ENCODE measurements at places on chromosomes 1 and 21. TPM values are rescaled to one million over a fixed set of nuclear protein-coding genes. Genes with fewer than 3 reads are reported as not detected.

Gene FAM72D
- total RNA-seq = 0.37 TPM

Gene SLC1A7
- not detected for total RNA-seq

Gene SETD4
- 16.5 TPM for total RNA-seq

DNA sequence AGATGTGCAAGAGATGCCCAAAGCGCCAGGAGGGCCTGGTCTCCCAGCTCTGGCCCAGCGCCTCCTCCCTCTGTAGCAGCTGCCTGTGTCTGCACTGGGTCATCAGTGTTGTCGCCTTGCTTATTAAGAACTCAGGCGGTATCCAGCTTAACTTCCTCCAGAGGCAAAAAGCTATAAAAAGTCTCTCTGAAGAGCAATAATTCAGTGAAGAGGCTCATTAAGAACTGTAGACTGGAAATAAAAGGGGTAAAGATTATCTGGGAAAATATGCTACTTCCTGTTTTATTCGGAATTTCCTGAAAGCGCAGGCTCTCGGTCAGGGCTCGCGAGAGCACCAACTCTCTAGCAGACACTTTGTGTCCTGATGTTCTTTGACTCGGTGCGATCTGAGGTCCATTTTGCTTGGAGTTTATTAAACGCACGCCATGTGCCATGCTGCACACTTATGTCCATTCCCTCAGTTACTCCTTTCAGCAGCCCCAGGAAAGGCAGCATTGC, 70.4 kb downstream of the MRPS6 start:
- H3K4me3 ChIP-seq = no peak overlapping the region
- peaks cover 10% of the 10 kb centered on the region for H3K36me3 ChIP-seq
- H3K27me3 ChIP-seq = no peaks in the 10 kb centered on the region
- peaks cover 11% of the 10 kb centered on the region for H3K4me1 ChIP-seq

Gene SEC16B
- not detected for total RNA-seq

Gene AIRE
- total RNA-seq = 3.4 TPM

- DNase-seq = no peak
- peaks cover 7% of the 10 kb centered on the region for H3K4me1 ChIP-seq
- no peak overlapping the region for H3K27ac ChIP-seq
- no peaks in the 10 kb centered on the region for H3K27me3 ChIP-seq
- no peak overlapping the region for H3K4me3 ChIP-seq
Measured at GRCh38 chr1:9842073-9842711, 18.4 kb upstream of the CLSTN1 start.

Gene GALE
- total RNA-seq = 9.5 TPM

- peaks cover 38% of the 10 kb centered on the region for H3K4me1 ChIP-seq
- DNase-seq = no peak
- peak overlapping the region; percentile 62 for H3K4me3 ChIP-seq
- no peaks in the 10 kb centered on the region for H3K27me3 ChIP-seq
Measured at GRCh38 chr21:42781150-42781970, 98.0 kb downstream of the WDR4 start.

DNA sequence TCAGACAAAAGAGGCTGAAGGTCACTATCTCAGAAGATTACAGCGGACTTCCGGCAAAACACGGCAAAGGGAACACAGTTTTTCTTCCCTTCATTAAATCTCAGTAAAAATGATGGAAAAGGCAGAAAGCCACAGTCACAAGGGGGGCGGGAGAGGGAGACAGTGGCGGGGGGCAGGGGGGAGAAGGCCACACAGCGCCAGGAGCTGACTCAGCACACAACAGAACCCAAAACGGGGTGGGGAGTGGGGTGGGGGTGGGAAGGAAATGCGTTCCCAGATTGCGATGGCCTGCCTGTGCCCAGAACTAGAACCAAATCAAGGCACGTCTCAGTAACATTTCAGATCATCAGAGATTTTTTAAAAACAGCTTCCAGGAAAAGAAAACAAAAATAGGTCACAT, 13.4 kb downstream of the CFAP74 start:
- no peak overlapping the region for H3K27ac ChIP-seq
- H3K4me1 ChIP-seq = peaks cover 3% of the 10 kb centered on the region
- no peaks in the 10 kb centered on the region for H3K36me3 ChIP-seq

Gene CD53
- total RNA-seq = 385 TPM

DNA sequence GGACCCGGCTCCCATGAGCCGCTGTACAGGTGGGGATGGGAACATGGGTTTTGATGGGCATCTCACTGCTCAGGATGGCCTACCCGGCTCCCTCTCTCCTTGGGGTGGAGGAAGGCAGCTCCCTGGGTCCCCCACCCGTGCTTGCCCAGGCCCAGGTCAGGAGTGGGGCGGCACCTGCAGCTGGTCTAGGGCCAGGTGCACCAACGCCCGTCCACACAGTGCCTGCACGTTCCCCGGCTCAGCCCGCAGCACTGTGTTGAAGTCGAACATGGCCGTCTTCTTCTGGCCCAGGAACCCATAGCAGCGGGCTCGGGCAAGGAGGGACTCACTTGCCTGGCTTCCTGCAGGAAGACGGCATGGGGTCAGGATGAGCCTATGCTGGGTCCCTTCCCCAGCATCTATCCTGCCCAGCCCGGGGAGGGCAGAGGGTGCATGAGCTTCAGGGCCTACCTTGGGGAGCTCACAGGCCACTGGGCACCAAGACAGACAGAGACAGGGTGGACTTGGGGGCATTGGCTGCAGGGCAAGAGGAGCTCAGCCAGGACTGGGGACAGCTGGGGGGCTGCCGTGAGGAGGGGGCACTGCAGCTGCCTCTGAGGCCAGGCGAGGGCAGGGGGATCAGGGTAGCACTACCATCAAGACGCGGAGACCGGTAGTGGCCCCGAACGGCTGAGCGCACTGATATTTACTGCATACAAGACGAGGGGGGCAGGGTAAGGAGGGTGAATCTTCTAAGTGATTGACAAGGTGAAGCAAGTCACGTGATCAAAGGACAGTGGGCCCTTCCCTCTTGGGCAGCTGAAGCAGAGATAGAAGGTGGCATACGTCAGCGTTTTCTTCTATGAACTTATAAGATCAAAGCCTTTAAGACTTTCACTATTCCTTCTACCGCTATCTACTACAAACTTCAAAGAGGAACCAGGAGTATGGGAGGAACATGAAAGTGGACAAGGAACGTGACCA, 17.8 kb downstream of the TTC34 start:
- H3K4me1 ChIP-seq = no peaks in the 10 kb centered on the region
- H3K27me3 ChIP-seq = peaks cover 18% of the 10 kb centered on the region
- no peak overlapping the region for H3K27ac ChIP-seq
- DNase-seq = no peak
- peaks cover 4% of the 10 kb centered on the region for H3K36me3 ChIP-seq
- no peak overlapping the region for H3K4me3 ChIP-seq

GRCh38 chr1:21205416-21205815, 28.7 kb upstream of the EIF4G3 start:
- H3K4me3 ChIP-seq = no peak overlapping the region
- no peak for DNase-seq
- H3K27ac ChIP-seq = peak overlapping the region; percentile 27
- no peaks in the 10 kb centered on the region for H3K4me1 ChIP-seq

DNA sequence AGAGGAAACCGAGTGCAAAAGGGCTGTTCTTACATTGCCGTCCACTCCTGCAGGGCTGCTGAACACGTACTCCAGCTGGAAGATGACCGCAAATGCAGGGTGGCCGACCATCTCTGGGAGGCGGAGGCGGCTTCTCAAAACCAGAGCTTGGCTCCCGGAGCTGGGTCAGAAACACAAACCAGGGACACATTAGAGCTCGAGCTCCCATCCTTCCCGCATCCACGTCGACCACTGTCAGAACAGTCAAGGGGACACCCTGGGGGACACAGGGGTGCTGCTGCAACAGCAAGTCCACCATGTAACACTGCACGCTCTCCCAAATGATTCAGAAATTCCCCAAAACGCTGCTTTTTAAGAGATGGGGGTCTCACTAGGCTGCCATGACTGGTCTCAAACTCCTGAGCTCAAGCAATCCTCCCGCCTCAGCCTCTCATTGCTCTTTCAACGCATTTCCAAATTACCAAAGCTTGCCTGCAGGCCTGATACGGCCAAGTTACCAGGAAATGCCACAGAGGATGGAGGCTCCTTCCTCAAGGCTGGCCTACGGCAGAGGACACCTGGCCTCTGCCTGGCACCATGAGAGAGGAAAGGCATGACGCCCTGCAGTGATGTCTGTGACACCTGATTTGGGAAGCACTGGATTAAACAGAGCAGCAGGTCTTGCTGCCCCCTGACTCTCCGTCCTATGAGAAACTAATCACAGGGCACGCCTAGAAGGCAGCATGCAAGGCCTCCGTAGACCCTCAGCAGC, 45.0 kb downstream of the NPHP4 start:
- H3K4me1 ChIP-seq = peaks cover 7% of the 10 kb centered on the region
- no peak overlapping the region for H3K4me3 ChIP-seq
- H3K27me3 ChIP-seq = no peaks in the 10 kb centered on the region
- DNase-seq = no peak
- peaks cover 4% of the 10 kb centered on the region for H3K36me3 ChIP-seq

Gene MNDA
- 0.99 TPM for total RNA-seq

Gene LMX1A
- total RNA-seq = not detected

- H3K36me3 ChIP-seq = peaks cover 4% of the 10 kb centered on the region
- H3K27ac ChIP-seq = no peak overlapping the region
- H3K4me3 ChIP-seq = no peak overlapping the region
- H3K4me1 ChIP-seq = no peaks in the 10 kb centered on the region
Measured at GRCh38 chr1:91189096-91189495, 167.3 kb upstream of the ZNF644 start.

- no peak for DNase-seq
- H3K27me3 ChIP-seq = no peaks in the 10 kb centered on the region
- H3K27ac ChIP-seq = no peak overlapping the region
- peaks cover 3% of the 10 kb centered on the region for H3K4me1 ChIP-seq
Measured at GRCh38 chr21:34023691-34024373, 49.5 kb upstream of the MRPS6 start.

Gene LORICRIN
- total RNA-seq = not detected

Gene CACNA1S
- total RNA-seq = not detected

GRCh38 chr1:52658795-52659194, 25.8 kb downstream of the SHISAL2A start:
- peaks cover 4% of the 10 kb centered on the region for H3K4me1 ChIP-seq
- DNase-seq = no peak
- no peaks in the 10 kb centered on the region for H3K36me3 ChIP-seq

Gene HPCAL4
- total RNA-seq = 30.3 TPM

DNA sequence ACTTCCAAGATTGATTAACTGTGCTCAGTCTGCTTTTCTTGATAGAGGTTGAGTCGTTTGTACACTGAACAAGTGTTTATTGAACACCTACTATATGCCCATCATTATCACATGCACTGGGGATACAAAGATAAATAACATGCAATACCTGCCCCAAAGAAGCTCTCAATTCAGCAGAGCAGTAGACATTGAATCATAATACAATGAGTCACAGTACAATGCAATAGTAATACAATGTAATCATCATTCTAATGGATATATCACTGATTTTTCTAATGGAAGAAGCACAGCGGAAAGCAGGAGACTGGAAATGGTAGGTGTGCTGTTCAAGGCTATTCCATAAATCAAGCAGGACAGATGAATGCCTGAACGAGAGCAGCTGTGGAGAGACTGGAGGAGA, 3.7 kb upstream of the SEC16B start:
- no peaks in the 10 kb centered on the region for H3K27me3 ChIP-seq
- no peaks in the 10 kb centered on the region for H3K4me1 ChIP-seq
- H3K4me3 ChIP-seq = no peak overlapping the region

Gene C8B
- not detected for total RNA-seq

- peaks cover 2% of the 10 kb centered on the region for H3K36me3 ChIP-seq
- DNase-seq = no peak
- peaks cover 3% of the 10 kb centered on the region for H3K4me1 ChIP-seq
- H3K4me3 ChIP-seq = no peak overlapping the region
- no peaks in the 10 kb centered on the region for H3K27me3 ChIP-seq
Measured at GRCh38 chr1:245779797-245780755, 625.3 kb downstream of the KIF26B start.

DNA sequence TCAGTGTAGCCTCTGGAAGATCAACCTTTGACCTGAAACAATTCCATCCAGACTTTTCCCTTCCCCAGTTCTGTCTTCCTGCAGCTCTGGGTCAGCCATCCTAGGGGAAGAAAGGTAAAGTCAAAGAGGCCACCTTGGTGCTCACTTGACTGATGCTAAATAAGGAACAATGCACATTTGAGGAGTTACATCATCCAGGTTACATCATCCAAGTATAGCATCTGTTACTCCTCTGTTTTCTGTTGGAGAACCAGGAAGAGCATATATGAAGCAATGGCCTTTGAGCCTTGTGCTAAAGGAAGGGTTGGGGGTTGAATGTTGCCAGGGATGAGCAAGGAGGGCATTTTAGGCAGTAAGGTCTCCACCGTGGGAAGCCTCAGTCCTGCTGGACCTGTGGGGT, 3.1 kb upstream of the DSCAM start:
- no peak for DNase-seq
- H3K27ac ChIP-seq = no peak overlapping the region
- peaks cover 5% of the 10 kb centered on the region for H3K36me3 ChIP-seq
- no peak overlapping the region for H3K4me3 ChIP-seq

DNA sequence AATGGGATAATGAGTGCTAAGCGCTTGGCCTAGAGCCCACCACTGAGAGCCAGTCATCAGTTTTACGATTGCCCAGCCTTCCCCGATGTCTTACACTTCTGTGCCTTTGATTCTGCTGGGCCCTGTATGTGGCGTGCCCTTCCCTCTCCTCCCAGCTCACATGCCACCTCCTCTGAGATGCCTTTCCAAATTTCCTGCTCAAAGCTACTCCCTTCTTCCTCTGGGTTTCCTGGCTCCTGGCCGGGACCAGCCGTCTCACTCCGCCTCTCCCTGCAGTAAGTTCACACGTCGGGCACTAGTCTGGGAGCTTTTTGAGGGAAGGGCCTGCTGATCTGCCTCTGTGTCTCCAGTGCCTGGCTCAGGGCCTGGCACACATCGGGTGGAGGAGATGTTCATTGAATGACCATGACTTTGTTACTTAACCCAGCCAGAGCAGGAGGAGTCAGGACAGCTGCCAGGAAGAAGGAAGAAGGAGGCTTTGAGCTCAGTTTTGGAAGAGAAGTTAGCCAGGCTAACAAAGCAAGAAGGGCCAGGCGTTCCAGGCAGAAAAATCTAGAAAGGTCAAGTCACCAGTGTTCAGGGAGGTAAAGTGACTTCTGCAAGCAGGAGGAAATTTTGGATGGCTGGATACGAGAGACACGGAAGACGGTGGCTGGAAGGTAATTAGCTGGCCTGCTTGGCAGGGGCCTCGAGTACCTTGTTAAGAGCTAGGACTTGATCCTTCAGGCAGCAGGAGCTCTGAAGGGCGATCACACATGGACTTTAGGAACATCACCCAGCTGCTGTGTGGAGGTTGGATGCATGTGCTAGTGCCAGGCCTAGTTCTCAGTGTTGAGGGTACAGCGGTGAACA, 63.6 kb downstream of the EPHB2 start:
- peaks cover 4% of the 10 kb centered on the region for H3K36me3 ChIP-seq
- no peak for DNase-seq
- H3K27ac ChIP-seq = no peak overlapping the region
- H3K4me3 ChIP-seq = no peak overlapping the region

DNA sequence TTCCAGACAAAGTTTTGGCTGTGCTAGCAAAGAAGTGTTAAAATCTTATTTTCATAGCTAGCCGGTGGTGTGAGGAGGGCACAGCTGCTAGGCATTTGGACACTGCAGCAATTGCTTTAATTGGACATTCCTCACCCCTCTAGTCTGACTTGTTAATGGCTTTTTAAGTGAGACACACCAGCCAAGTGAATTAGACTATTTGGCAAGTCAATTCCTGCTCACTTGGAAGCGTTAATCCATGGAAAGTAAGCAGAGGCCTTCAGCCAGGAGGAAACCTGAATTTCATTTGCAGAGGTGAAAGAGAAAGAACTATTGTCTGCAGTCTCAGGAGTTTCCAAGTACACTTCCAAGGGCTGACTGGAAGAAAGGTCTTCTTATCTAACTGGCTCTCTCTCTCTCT, 175.7 kb downstream of the ST6GALNAC3 start:
- no peaks in the 10 kb centered on the region for H3K27me3 ChIP-seq
- no peak overlapping the region for H3K4me3 ChIP-seq
- H3K27ac ChIP-seq = no peak overlapping the region
- no peaks in the 10 kb centered on the region for H3K4me1 ChIP-seq
- peaks cover 4% of the 10 kb centered on the region for H3K36me3 ChIP-seq
